ENCODE measurements at places on chromosomes 12 and 14.

GRCh38 chr14:26213846-26214575 is 383.8 kb downstream of the NOVA1 start:
- DNase-seq, result no peak

DNA sequence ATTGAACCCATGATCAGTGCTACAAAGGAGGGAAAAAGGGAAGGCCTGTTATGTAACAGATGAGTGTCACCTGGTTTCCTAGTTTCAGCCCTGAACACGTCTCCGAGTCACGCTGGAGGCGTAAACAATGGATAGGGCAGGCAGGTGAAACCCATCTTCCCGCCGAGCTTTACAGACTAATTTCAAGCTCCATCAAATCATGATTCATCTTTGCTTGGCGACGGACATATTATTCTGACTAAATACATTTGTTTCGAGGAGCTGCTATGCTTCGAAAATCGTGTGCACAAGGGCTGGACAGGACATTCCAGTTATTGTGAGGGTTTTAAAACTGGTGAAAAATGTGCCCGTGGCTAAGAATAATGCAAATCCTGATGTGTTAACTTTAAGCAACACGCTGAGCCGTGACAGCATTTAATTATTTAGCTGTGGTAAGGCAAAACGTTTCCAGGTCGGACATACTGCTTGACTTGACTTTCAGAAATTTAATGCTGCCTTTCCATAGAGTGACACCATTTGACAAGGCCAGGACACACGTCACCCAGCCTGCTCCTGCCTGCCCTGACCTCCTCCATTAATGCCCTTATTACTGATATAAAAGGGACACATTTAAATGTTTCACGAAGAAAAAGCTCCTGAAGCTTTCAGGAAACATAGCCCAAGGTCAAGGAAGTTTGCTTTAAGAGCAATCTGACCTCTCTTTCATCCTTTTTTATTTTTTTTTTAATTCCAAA is 1203.5 kb upstream of the TMEM132C start:
- DNase-seq, result no peak

- no peak for DNase-seq
Observed at GRCh38 chr14:64400829-64401459, 12.8 kb downstream of the MTHFD1 start.

- DNase-seq, result no peak
Observed at GRCh38 chr12:230925-231671, 17.1 kb upstream of the SLC6A12 start.

- DNase-seq, result no peak
Observed at GRCh38 chr12:29681370-29681769, 102.4 kb downstream of the TMTC1 start.

GRCh38 chr12:124277394-124278241 is 17.3 kb upstream of the RFLNA start:
- DNase-seq, result no peak

GRCh38 chr12:102833687-102834441 is 83.2 kb downstream of the PAH start:
- no peak for DNase-seq

- no peak for DNase-seq
Observed at GRCh38 chr12:30908722-30909348, 17.7 kb upstream of the TSPAN11 start.

DNA sequence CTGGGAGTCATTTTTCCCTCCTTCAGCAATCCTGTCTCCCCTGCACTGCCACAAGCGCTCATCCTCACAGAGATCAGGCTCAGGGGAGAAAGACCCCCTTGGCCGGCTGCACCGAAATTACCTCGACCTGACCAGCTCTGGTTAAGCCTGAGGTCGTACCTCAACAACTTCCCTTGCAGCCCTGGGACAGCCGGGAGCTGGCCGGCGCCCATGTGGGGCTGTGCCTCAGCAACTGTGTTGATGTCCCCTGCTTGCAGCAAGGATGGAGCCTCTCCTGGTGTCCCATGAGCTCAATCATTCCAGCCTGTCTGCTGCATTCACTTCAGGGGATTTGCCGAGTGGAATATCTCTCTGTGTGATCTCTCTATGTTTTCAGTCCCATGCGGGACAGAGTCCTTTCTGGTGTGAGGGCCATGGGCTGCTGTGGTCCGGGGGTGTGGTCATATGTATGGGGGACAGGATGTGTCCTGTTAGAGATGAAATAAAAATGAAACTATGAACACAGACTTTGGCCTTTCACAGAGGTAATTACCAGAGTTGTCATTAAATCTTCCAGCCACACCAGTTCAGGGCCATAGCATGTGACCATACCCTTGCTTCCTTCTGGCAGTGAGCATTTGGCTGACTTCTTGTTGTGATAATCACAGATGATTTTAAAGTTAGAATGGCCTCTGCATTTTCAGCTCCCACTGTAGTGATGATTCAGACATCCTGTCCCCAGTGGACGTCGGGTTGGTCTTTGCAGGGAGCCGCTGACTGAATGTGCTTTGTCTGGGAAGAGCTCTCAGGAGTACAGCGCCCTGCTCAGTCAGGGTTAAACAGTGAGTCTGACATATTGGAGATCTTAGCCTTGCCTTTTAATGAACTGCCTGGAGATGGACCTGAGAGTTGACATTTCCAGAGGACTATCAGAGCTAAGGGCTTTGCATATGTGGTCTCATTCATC is 405.9 kb downstream of the AACS start:
- no peak for DNase-seq

- no peak for DNase-seq
Observed at GRCh38 chr14:76330411-76331327, 45.3 kb upstream of the ESRRB start.

GRCh38 chr12:89373763-89374572 is 21.7 kb upstream of the DUSP6 start:
- no peak for DNase-seq

DNA sequence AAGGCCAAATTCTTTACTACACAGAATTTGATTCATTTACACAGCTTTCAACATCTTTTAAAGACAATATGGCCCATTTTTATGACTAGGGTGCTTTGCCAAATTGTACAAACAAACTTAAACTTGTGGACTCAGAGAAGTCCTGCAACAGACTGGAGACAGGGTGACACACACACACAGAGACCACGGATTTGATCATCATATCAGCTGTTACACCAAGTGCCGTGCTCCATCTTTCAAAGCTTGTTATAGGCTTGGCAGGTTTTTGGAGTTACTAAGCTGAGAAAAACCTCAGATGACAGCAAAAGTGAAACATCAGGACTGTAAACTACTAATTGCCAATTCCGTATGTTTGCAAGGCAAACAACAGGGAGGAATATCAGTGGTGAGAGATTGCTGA is 811.7 kb downstream of the GALC start:
- no peak for DNase-seq

GRCh38 chr12:101231636-101232035 is 21.6 kb upstream of the SLC5A8 start:
- DNase-seq, result no peak

- DNase-seq, result no peak
Observed at GRCh38 chr12:2417481-2418160, 364.8 kb downstream of the CACNA1C start.

GRCh38 chr14:66009089-66009488 is 477.1 kb upstream of the CCDC196 start:
- no peak for DNase-seq

- DNase-seq, result no peak
Observed at GRCh38 chr12:110042264-110042663, 6.1 kb downstream of the C12orf76 start.

GRCh38 chr12:110636516-110636915 is 22.6 kb downstream of the TCTN1 start:
- no peak for DNase-seq

DNA sequence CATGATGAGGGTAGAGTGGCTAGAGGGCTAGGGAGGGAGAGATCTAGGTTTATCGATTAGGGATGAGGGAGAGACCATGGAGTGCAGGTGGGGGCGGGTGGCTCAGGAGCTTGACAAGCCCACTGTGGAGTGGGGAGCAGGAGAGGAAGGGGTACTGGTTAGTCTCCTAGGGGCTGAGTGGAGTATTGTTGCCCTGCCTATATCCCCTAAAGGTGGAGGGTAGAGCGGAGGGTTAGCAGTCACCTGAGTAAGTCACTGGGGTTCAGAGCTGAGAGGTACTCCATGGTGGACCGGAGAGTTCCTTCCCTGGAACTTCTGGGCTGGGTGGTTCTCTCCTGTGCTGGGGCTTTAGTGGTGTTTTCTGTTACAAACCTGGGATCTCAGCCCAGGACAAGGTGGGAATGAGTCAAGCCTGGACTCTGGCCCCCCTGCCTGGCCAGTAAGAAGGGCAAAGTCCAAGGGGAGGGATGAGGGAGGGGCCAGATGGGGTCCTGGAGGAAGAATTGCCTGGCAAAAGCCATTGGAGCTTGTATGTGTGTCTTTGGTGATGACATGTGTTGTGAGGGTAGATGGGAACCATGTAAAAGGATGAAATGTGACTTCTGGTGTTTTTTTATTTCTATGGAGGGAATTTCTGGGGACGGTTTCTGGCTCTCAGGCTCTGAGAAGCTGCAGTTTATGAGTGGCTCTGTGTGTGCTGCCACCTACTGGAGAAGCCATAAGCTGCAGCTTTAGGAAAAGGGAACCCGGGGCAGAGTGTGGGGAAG is at the start of gene CIDEB:
Gene CIDEB, minus strand, starts transcription at position 403 of the 767 bp plus-strand sequence. Its CDS starts 119 bp downstream, at position 284.
- no peak for DNase-seq

- no peak for DNase-seq
Observed at GRCh38 chr12:92059960-92060359, 85.7 kb downstream of the BTG1 start.

DNA sequence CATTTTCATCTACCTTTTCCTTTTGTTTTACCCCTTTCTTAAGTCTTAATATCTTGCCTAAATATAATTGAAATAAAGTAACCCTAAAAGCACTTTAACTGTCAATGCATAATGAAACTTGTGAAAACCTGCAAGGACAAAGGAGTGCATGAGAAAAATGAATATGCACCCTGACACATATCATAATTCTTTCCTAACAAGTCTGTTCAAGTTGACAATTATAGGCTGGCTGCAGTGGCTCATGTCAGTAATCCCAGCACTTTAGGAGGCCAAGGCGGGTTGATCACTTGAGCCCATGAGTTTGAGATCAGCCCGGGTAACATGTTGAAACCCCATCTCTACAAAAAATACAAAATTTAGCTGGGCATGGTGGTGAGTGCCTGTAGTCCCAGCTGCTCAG is 65.4 kb downstream of the FGD6 start:
- DNase-seq, result no peak

DNA sequence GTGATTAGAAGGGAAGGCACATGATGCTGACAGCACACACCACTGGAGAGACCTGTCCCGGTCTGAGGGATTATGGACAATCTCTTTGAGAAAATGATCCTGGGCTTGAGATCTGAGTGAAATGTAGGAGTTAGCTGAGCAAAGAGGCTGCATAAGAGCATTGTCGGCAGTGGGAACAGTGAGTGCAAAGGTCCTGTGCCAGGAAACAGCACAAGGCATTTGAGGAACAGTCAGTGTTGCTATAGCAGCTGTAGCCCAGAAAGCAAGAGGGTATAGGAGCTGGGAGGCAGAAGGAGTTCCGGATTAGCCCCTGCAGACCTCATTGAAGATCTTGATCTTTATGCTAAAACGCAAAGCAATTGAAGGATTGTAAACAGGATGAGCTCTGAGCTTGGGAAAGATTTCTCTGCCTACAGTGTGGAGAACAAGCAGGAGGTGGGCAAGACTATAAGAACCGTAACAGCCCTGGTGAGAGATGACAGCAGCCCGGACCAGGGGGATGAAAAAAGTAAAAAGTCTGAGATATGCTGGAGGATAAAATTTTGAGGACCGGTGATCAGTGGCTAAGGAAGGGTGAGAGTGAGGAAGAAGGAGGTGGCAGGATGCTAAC is 28.5 kb downstream of the CFL2 start:
- no peak for DNase-seq

DNA sequence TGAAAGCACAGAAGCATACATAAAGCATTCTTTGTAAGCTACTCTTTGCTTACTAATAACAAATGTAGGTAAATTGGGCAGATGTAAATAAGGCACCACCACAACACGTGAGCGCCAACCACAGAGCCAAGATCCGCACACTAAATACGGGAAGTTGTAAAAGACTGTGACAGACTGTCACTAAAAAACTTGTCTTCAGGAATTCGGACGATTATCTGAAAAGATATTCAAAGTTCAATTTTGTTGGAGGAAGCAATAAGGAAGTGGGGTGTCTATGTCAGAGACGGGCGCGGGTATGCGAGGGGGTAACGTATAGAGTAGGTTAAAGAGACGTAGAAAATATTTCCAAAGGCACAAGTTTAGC is 1.5 kb upstream of the HSP90B1 start:
- DNase-seq, result no peak

DNA sequence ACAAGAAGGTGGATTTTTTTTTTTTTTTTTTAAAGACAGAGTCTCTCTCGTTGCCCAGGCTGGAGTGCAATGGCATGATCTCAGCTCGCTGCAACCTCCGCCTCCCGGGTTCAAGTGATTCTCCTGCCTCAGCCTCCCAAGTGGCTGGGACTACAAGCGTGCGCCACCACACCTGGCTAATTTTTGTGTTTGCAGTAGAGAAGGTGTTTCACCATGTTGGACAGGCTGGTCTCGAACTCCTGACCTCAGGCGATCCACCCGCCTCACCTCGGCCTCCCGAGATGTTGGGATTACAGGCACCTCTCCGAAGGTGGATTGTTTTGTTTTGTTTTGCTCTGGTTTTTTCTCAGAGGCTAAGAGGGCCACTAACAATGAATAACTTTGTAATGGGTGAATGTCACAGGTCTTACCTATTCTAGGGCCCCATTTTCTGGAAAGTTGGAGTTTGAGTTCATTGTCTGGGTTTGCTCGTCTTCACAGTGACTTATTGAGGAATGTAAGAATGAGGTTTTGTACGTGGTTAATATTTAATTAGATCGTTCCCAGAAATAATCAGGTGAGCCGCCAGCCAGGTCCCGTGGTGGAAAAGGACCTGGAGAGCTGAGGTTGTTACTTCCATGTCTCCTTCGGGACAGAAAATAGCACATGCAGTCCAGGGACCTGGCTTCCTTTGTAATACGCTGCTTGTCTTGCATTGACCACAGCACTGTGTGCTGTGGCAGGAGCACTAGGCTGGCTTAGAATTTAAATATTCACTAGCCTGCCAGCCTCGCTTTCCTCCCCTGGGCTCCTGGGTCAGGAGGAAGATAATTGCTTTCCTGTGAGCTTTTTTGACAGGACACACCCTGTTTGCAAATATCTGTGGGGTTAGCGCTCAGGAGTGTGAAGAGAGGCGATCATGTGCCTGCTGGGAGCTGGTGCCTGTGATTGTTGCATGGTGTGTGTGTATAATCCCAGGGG is 2.3 kb downstream of the HIP1R start:
- no peak for DNase-seq

- no peak for DNase-seq
Observed at GRCh38 chr14:20624495-20625070, 16.9 kb downstream of the OR6S1 start.

- peak; percentile 1 for DNase-seq
Observed at GRCh38 chr14:32576088-32576795, 247.1 kb downstream of the AKAP6 start.

GRCh38 chr12:118840878-118841277 is 140.5 kb upstream of the SRRM4 start:
- DNase-seq, result no peak

DNA sequence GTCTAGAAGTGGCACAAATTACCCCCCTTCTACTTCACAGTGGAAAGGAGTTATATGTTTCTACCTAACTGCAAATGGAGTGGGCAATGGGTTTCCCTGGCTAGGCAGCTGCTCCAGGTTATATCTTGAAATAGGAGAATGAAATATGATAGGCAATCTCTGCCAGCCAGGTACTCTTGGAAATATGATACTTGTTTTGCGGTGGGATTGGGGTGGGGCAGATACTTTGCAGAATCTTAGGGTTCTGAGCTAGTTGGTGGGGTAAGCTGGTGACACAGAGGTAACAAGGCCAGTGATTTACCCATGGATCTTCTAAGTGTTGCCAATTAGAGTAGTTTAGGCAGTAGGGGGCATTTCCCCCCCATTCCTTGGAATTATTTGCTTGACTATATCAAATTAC is 140.1 kb downstream of the ATP23 start:
- DNase-seq, result no peak

- DNase-seq, result no peak
Observed at GRCh38 chr14:68306934-68307789, 485.7 kb downstream of the ZFP36L1 start.

Data from stimulated activated CD8-positive, alpha-beta memory T cell treated with anti-CD3 and anti-CD28 coated beads, Interleukin-7, amount 100 ng/mL, for 1 hour (primary cell).